ENCODE measurements at places on chromosomes 4 and X. TPM values are rescaled to one million over a fixed set of nuclear protein-coding genes. Genes with fewer than 3 reads are reported as not detected.

- DNase-seq = no peak
These were observed 50.7 kb upstream of the MID1IP1 start for GRCh38 chrX:38750551-38750950.

- peak; percentile 82 for DNase-seq
These were observed 107.4 kb upstream of the SLC4A4 start for GRCh38 chr4:71231129-71232055.

DNA sequence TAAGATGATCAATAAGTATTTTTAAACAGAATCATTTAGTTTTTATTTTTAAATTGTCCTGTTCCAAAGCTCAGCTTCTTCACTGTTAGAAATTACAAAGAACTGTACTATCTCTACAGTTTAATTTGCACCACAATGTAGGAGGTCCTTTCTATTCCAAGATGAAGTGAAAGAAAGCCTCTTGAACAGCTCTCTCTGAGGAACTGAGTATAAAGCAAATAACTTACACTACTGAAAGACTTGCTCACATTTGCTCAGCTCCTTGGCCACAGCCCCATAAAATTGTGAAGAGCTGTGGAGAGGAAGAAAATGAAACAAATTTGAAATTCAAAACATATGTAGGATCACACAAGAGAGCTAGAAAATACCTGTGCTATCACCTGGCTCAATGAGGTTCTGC is 68.6 kb downstream of the ENPEP start:
- DNase-seq = no peak

Gene SH3RF1
- total RNA-seq = 46.0 TPM

Gene LUZP4
- total RNA-seq = not detected

GRCh38 chrX:137651647-137652046 is 85.7 kb downstream of the ZIC3 start:
- DNase-seq = no peak

Gene TMSB4X
- 4,832 TPM for total RNA-seq

GRCh38 chrX:123869488-123869887 is 9.6 kb downstream of the XIAP start:
- no peak for DNase-seq

DNA sequence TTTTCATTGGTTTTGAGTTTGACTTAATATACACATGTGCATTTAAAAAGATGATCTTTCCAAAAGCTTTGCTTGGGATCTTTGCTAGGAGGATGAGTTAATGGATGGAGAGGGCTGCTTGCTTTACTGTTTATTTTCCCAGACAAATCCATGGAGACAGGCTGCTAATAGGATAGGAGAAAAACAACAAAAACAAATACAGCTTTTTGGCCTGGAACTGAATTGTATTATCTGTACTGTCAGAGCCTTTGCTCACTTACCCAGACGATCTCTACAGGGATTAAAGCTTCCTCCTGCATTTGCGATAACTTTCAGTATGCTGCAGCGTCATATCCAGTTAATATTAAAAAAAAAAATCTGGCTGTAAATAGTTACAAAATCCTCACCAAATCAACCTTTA is 190.8 kb upstream of the NUDT6 start:
- DNase-seq = no peak

- DNase-seq = peak; percentile 70
These were observed 290.7 kb upstream of the TENM3 start for GRCh38 chr4:181952478-181952877.

DNA sequence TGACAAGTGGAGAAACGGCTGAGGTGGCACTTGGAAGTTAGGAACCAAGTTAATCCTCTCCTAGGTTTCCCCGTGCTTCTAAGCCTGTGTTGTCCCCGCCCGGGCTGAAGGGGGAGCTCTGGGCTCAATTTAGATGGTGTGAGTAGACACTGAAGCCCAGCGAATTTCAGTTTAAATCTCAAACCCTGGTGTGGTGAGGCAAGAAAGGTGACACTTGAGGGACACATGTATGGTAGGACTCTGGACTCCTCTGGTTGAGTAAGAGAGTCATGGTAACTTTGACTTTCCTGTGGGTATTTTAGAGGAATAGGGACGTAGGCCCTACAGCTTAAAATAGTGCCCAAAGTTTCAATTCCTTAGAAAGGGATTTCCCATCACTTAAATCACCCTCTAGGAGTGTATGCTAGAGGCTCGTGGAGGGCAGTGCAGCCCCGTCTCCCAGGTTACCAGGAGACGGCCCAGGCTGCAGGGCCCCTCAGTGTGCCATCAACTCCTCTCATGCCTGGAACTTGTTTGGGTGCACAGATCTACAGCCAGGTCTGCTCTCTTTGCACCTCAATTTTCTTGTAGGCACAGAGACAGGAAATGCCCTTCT is 24.0 kb downstream of the HAND2 start:
- no peak for DNase-seq

- DNase-seq = no peak
These were observed 65.0 kb downstream of the COQ2 start for GRCh38 chr4:83219344-83220331.

Measured in mucosa of gallbladder (tissue), 1 donor.